ENCODE measurements at places on chromosomes 2 and 18. TPM values are rescaled to one million over a fixed set of nuclear protein-coding genes. Genes with fewer than 3 reads are reported as not detected.

DNA sequence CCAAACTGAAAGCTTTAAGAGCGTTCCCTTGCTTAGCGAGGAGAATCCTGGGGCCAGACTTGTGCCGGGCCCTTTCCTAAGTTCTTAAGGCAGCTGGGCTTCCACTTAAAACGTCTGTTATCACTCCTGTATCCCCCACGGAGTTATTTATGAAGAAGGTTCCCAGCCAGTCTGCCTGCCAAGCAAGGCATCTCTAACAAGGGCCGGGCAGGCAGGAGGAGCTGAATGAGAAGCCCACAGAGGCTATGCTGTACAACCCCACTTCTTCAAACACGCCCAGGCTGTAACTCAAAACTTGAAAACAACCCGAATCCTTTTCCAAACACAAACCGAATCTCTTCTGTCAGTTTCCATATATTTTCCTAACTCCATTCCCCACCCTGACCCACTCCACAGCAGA is 39.0 kb upstream of the ZFP36L2 start:
- peak; percentile 55 for DNase-seq

DNA sequence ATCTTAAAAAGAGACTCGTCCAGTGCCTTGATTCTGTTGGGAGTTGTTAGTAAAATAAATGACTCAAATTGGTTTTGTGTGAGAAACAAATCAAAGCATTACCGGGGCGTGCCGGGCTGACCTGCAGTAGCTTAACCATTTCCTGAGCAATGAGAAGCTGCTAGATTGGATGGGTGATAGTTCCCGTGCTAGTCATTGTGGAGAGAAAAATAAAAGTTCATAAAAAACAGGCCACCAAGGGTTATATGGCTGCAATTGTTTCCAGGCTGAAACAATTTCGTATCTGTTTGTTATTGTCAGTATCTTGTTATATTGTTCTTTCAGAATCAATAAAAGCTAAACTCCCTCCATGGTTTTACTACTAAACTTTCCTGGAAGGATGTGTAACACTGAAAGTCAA is 314.4 kb downstream of the MTX2 start:
- no peak for DNase-seq

DNA sequence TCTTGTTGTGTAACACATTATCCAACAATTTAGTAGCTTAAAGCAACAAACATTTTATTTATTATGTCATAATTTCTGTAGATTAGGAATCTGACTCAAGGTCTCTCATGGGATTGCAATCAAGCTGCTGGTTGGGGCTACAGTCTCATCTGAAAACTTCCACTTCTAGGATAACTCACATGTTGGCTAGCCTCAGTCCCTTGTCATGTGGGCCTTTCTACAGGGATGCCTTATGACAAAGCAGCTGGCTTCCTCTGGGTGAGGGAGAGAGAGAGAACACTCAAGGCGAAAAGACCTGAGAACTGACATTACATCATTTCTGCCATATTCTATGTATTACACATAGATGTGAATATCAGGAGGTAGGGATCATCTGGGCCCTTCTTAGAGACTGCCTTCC is 317.9 kb upstream of the VRK2 start:
- DNase-seq, result no peak

- no peak for DNase-seq
Measured at GRCh38 chr18:54257015-54257414, 12.3 kb upstream of the POLI start.

- DNase-seq, result no peak
Measured at GRCh38 chr2:47313728-47314127, 89.2 kb upstream of the MSH2 start.

- DNase-seq, result no peak
Measured at GRCh38 chr18:46155641-46156051, 51.5 kb downstream of the HAUS1 start.

- no peak for DNase-seq
Measured at GRCh38 chr2:19751631-19752030, 150.2 kb downstream of the TTC32 start.

GRCh38 chr18:43819397-43819796 is 542.1 kb upstream of the SYT4 start:
- DNase-seq, result no peak

- no peak for DNase-seq
Measured at GRCh38 chr18:60389314-60389713, 16.7 kb upstream of the MC4R start.

- no peak for DNase-seq
Measured at GRCh38 chr2:190378880-190379237, 29.3 kb upstream of the MFSD6 start.

GRCh38 chr2:203936535-203936934 is at the start of gene ICOS:
ICOS (plus strand) TSS chr2:203936763; CDS start chr2:203936815, 52 bp downstream.
- no peak for DNase-seq

The CIB4 gene
- 0.48 TPM for polyA plus RNA-seq

The TUBB8B gene
- 0.96 TPM for polyA plus RNA-seq

The MLPH gene
- polyA plus RNA-seq, result 3.6 TPM

The GREB1L gene
- 4.0 TPM for polyA plus RNA-seq

All from left kidney (tissue), 8 donors.